GF-D8 (cell line): ENCODE measurements at places on chromosomes 6 and 20.

DNA sequence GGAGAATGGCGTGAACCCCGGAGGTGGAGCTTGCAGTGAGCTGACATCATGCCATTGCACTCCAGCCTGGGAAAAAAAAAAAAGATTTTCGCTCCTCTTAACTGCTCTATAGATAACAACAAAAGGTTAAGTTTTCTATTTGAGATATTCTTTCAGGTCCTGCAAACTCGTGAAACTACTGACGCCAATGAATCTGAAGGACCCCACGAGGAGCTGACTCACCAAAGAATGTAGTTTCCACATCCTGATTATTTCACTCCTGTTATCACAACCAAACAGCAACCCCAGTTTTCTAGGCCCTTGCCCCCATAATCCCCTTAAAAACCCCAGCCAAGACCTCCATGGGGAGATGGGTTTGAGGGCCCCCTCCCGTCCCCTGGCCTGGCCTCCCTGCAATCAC lies 58.7 kb downstream of the OTOR start:
- no peak for DNase-seq

GRCh38 chr6:74249658-74250057 lies 553.7 kb downstream of the CD109 start:
- no peak for DNase-seq

- DNase-seq, result no peak
These were observed 362.6 kb downstream of the EPM2A start for GRCh38 chr6:145372671-145373151.

GRCh38 chr6:44224029-44224964 lies 902 bp downstream of the SLC29A1 start:
- DNase-seq, result peak; percentile 24

- DNase-seq, result no peak
These were observed 628.2 kb downstream of the CDH26 start for GRCh38 chr20:60586269-60587050.

GRCh38 chr20:18254615-18255014 lies 33.7 kb upstream of the ZNF133 start:
- no peak for DNase-seq

DNA sequence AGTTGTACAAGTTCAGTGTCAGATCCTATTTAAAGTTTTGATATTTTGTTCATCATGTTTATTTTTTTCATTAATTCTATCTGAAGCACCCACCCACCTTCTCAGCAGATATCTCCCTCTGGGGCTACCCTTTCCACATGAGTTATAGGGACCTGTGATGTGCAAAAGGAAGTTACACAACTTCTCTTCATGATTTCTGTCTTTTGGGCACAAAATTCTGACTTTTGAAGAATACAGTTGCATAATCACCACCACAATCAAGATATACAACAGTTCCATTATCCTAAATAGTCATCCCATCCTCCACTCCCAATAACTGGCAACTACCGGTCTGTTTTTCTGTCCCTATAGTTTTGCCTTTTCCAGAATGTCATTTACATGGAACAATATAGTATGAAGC lies 13.8 kb upstream of the FUCA2 start:
- peak; percentile 22 for DNase-seq

- DNase-seq, result no peak
These were observed 975.8 kb upstream of the DEFB115 start for GRCh38 chr20:30281584-30282197.

DNA sequence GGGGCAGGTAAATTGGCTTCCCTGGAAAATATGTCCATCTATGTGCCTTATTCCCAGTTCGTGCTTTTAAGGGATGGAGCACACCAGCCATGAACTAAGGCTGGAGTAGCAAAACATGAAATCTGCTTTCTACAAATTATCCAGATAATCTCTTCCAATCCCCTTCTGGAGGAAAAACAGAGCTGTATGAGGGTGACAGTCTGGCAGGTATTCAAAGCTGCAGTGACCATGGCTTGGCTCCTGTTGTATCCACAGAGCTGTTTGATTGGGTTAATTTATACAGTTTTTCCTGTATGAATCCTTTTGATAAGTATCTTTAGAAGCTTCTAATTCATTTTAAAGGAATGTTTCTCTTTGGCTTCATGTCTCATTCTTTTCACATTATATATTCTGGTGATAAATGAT lies 144.4 kb downstream of the AIG1 start:
- DNase-seq, result no peak

DNA sequence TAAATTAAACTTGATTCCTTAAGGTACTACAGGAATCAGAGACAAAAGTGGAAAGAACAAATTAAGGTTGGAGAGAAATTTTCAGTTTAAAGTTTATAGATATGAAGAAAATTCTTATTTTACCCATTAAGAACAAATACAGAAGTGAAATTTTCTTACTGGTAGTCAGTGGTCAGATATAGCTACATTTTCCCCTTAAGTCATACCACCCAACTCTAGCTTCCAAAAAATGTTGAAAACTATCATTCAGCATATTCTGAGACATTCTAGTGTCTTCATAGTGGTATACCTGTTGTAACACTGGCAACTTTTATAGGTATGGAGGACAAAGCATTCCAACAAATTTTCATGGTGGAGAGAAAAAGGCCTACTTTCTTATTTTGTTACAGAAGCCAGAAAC lies 15.6 kb upstream of the SUMO4 start:
- no peak for DNase-seq

DNA sequence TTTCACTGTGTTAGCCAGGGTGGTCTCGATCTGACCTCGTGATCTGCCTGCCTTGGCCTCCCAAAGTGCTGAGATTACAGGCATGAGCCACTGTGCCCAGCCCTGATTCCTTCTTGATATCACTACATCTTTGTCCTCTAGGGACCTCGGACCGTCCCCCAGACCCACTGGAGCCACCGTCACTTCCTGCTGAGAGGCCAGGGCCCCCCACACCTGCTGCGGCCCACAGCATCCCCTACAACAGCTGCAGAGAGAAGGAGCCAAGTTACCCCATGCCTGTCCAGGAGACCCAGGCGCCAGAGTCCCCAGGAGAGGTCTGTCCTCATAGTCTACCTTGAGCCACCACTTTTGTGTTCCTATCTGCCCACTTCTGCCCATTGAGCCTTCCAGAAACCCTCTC lies 14.6 kb downstream of the MAVS start:
- DNase-seq, result no peak

DNA sequence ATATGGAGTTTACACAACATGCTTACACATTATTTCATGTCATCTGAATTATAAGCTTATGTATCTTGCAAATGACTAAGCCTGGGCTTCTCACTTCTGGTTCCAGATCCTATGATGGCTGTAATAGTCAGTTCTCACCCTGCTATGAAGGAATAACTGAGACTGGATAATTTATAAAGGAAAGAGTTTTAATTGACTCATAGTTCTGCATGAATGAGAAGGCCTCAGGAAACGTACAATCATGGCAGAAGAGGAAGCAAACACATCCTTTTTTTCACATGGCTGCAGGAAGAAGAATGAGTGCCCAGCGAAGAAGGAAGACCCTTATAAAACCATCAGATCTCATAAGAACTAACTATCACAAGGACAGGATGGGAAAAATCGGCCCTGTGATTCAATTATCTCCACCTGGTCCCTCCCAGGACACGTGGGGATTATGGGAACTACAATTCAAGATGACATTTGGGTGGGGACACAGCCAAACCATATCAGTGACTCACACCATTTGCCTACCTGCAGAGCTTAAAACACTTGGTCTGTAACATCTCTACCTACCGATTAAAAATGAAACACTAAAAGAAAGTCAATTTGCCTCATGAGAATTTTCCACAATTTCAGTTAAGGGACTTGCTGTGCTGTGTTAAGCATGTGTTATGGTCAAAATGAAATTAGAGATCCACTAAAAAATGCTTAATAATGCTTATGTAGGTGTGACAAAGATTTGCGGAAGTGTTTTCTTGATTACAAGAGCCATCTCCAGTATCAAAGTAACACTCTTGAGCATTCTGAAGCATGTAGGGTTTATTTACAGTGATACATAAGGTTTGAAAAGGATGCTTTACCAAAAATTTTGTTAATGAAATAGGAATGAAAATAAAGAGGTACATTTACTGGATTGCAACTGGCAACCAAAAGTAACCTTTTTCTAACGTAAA lies 2.2 kb upstream of the RWDD1 start:
- DNase-seq, result no peak

DNA sequence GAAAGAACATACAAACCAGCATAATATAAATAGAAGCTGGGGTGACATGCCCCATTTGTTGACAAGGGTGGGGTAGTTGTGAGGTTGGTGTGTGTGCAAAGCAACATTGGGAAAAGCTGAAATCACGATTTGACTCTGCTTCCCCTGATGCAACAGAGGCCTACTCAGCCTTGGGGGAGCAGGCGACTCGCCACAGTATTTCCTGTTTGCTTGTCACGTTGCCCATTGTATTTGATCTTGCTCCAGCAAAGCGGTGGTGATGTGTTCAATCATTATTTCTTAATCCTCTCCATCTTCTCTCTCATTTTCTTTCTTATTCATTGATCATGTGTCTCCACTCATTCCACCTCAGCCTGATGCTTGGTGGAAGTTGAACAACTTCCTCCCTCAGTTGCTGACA lies 165.8 kb upstream of the CITED2 start:
- no peak for DNase-seq

- DNase-seq, result no peak
These were observed 13.1 kb downstream of the MTHFD1L start for GRCh38 chr6:150878347-150879213.

DNA sequence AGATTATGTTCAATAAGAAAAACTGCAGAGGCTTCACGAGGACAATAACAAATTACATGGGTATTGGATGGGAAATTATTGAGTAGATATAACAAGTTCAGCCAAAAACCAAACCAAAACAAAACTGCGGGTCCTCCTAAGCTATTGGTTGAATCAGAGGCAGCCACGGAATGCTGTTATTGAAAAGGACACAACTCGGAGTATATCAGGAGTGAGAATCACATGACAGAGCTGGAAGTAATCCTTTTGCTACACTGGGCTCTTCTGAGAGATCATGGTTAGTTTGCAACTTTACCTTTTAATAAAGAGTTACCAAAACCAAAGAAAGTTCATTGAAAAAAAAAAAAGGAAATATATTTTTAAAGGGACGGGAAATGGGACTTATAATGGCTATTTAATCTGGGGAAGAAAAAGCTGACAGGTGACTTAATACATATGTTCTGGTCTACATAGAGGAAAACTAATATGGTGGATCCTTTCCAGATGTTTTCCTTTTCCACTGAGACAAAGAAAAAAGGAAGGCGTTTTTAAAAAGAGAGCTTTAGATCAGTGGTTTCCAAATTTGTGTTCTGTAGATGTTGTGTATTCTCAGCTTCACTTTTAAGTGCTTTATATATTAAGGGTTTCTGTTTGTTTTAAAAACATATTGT lies 6.9 kb upstream of the CITED2 start:
- DNase-seq, result no peak

- DNase-seq, result no peak
These were observed 85.9 kb upstream of the TRAF3IP2 start for GRCh38 chr6:111691345-111692225.

DNA sequence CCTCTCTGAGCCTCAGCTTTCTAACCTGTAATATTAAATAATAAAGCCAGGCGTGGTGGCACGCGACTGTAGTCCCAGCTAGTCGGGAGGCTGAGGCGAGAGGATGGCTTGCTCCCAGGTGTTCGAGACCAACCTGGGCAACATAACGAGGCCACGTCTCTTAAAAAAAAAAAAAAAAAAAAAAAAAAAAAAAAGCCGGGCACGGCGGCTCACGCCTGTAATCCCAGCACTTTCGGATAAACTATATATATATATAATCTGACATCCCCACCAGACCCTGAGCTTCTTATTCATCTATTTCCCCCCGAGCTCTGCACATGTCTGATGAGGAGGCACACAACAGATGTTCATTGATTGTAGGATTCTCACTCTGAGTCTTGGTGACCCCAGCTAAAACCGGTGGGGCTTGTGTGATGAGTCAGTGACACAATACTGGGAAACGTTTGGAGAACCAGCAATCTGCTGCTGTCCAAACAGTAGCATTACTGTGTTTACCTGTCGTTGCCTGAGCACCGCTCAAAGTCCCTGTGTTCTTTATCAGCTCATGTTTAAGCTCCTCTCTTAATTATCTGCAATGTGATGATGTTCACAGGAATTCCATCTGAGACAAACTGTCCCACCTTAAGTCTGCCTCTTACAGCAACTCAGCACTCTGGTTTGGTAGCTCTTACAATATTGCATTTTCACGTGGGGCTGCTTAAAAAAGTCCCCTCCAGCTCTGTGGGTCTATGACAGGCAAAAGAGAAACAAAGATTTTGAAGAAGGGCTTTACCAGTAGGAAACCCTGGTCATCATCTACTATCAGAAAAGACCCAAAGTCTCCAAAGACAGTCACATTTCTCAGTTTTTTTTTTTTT lies 1.0 kb upstream of the SPATA2 start:
- DNase-seq, result no peak
